ENCODE measurements at places on chromosomes 7 and 10.

DNA sequence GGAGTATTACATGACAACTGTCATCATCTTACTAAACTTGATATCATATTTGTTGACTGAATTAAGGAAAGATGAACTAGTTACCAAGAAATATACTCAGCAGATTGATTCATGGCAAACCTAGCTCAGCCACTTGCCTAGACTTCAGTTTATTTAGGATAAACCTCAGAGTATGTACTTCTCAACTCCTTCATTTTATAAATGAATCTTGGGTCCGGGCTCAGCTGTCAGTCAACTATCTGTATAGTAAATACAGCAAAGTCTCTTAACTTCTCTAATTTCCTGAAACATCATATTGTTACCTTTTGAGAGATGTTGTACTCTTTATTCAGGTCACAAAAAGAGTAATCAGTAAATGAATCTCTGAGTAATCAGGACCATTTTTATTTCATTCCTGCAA lies 211.0 kb upstream of the KLF14 start:
- no peak for DNase-seq

DNA sequence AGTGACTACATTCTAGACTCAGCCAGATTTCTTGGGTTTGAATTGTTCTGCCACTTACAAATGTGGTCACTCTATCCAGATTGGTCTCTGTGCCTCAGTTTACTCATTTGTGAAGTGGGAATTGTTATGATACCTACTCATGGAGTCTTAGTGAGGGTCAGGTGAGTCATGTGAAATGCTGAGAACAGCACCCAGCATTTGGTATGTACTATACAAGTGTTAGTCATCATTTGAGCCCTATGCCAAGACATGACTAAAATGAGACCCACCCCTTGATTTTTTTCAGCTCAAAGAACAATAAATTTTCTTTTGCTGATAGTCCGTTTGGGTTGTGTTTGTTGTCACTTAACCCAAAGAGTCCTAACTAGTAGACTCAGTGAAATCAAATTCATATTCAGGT lies 92.8 kb downstream of the CHN2 start:
- DNase-seq: no peak

- no peak for DNase-seq
These were observed 5.7 kb upstream of the CXCL12 start for GRCh38 chr10:44390585-44391072.

DNA sequence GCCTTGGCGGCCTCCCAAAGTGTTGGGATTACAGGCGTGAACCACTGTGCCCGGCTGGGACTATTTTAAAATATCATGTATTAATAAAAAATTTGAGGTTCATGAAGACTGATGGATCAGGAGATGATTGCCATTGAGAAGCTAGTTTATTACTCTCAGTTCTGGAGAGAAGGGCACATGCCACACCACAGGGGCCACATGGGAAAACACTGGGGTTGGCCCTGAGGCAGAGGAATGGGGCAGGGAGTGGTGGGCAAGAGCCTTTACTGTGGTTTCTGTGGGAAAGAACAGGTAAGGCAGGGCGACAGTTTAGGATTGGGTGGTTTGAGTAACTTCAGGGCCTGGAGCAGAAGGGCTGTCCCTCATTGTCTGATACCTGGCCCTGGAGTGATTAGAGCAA lies 6.8 kb upstream of the TBRG4 start:
- no peak for DNase-seq

DNA sequence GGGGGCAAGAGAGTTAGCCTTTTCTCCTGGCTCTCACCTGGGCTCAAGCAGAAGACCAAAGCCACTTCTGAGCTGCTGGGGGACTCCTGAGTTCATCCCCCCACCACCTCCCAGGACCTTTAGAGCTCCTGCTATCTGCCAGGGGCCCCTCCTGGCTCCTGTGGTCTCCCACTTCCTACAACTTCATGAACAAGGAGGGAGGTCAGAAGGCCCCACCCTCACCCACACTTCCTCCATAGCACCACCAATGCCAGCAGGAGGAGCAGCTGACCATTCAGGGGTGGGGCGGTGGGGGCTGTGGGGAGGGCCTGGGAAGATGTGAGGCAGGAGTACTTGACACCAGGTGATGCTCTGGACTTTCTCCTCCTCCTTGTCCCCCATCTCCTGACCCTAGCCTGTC lies 32.6 kb upstream of the ADCYAP1R1 start:
- DNase-seq: no peak

GRCh38 chr7:138167222-138167621 lies 91.0 kb downstream of the AKR1D1 start:
- no peak for DNase-seq

DNA sequence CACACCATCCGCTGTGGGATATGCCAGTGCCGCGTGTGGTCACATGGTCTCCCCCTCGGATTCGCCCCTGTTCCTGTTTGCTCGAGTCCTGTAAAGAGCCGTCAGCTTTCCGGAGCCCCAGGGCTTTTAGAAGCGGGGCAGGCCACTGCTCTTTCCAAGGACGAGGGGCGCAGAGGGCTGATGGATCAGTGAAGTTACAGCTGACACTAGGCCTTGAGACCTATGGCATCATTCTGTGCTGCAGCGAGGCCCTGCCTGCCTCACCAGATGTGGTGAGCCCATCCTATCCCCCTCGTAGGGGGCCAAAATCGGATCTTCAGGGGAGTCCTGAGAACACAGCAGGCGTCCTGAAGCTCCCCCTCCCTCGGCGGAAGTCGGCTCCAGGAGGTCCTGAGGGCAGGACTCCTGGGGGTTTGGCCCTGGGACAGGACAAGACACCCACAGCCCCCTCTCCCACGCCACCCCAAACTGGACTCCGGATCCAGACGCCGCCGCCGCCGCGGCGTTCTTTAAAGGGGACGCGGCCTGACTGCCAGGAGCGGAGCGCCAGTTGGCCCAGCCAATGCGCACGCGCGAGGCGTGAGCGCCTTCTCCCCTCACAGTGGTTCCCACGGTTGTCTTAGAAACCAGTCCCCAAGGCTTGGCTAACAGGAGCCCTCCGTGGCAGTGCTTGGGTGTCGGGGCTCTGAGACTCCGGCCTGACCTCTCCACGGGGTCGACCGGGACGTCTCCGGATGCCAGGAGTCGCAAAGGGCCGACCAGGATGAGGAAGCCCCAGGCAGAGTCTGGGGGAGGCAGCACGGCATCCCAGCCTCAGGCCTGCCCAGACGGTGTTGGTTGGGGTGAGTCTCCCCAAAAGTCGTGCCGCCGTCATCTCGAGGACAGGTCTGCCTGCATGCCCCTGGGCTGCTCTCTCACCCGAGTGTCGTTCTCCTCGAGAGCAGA lies 371.7 kb downstream of the ZNF716 start:
- no peak for DNase-seq

- no peak for DNase-seq
These were observed 239.3 kb upstream of the PLPP4 start for GRCh38 chr10:120217736-120218135.

GRCh38 chr7:140689199-140690152 lies 7.0 kb upstream of the NDUFB2 start:
- DNase-seq: no peak

GRCh38 chr10:124878457-124878739 lies 63.5 kb upstream of the ZRANB1 start:
- no peak for DNase-seq

DNA sequence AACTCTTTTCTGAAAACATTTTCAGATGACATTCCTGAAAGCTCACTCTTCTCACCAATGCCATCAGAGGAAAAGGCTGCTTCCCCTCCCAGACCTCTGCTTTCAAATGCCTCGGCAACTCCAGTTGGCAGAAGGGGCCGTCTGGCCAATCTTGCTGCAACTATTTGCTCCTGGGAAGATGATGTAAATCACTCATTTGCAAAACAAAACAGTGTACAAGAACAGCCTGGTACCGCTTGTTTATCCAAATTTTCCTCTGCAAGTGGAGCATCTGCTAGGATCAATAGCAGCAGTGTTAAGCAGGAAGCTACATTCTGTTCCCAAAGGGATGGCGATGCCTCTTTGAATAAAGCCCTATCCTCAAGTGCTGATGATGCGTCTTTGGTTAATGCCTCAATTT lies 16.5 kb downstream of the ANLN start:
- DNase-seq: no peak

DNA sequence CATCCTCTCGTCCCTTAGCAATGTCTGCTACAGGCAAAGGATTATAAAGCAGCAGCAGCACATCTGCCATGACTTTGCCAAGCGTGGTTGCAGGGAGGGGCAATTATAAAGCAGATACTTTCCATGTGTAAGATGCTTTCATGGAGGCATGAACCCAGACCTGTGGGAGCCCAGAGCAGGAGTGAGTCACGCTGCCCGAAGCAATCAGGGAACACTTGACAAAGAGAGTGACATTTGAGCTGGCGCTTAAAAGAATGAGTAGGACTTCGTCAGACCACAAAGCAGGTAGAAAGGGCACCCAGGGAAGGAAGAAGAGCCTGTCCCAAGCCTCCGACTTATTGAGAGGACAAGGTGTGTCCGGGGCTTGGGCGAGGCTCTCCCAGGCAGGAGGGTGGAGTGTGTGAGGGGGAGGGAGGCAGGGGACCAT lies 147.2 kb downstream of the MYOF start:
- no peak for DNase-seq

All from stimulated activated CD8-positive, alpha-beta memory T cell treated with anti-CD3 and anti-CD28 coated beads, Interleukin-2, amount 100 ng/mL, for 1 hour (primary cell).